ENCODE measurements at places on chromosomes 6 and 20. TPM values are rescaled to one million over a fixed set of nuclear protein-coding genes. Genes with fewer than 3 reads are reported as not detected.
A peak's percentile ranks its signal among the peaks of the same experiment; 100 is the strongest.

- DNase-seq, result peak; percentile 30
Observed at GRCh38 chr20:25136643-25137559, 55.0 kb upstream of the VSX1 start.

The NRSN2 gene
- total RNA-seq, result 35.4 TPM

DNA sequence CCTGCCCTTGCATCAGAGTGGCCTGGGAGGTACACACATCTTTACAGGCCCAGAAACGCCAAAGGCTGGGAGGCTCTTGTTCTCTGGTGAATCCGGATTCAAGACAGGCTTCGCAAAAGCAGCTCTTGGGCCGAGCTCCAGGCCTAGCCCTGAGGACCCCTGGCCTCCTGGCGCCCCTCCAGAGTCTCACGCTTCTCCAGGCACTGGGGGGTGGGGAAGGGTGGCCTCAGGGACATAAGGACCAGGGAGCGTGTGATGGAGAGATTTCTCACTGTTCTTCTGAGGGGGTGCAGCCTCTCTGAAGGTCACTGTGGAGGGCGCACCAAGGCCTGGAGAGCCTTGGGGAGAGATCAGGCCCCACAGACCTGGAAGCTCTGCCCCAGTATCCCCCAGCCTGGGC lies 349.2 kb downstream of the ZFAND3 start:
- no peak for DNase-seq

DNA sequence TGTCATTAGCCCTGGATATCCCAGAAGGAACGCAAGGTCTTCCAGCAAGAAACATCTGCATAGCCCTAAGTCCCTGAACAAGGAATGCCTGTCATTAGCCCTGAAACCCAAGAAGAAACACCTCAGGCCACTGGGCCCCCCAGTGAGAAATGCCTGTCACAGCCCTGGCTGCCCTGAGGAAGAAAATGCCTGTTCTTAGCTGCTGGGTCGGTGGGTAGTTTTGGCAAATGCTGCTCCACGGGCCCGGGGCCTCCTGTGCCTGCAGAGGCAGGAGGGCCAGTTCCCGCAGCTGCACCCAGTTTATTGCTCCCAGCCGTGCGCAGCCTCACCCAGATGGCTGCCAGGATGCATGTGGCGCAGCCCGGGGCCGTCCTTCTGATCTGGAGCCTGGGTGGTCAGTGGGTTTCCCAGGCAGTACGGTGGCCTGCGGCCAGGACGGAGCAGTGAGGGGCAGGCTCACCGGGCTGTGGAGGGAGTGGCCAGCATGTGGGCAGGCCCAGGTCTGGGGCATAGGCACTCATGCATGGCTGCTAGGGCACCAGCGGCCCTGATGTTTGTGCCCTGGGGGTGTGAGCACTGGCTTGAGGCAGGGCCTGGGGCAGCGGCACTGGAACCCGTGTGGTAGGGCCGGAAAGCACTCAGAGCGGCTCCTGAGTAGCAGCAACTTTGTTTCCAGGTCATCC lies 219.0 kb downstream of the ERMARD start:
- no peak for DNase-seq
